ENCODE measurements at places on chromosomes 11 and 22.

DNA sequence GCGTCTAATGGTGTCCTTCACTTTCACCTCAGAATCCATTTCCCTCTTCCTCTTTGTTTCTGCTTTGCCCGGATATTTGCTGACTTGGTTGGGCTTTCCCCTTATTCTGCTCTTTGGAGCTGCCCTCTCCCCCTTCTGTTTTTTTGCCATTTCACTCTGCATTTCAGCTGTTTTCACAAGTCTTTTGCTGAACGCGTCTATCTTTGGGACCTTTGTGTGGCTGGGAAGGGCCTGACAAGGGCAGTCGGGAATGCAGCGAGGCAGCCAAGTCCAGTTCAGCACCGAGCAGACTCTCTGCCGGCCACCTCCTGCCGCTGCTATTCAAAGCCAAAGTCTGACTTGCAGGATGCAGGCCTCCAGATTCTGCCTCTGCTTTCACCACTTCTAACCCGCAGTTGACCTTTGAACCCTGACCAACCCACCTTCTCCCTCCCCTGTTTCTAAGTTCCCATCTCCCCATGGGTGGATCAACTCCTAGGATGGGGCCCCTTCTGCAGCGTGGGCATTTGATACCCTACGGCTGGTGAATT lies 38.2 kb downstream of the FEZ1 start:
- no peak for DNase-seq

DNA sequence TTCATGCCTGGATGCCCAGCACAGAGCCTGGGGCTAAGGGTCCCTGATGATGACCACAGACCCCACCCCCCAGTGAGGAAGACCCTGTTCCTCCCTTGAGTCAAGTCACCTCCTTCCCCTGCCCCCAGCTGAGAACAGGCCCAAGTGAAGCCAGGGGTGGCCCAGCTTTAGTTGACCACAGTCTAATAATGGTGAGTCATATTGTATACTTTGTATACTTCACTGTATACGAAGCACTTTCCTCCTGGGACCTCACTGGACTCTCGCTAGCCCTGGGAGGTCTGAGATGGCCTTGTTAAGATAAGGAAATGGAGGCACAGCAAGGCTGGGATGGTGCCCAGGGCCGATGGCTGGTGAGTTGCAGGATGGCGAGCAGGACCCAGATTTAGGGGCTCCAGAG lies 3.7 kb upstream of the FLRT1 start:
- no peak for DNase-seq

- DNase-seq = no peak
Observed at GRCh38 chr11:119460582-119460981, 37.6 kb upstream of the THY1 start.

- DNase-seq = no peak
Observed at GRCh38 chr11:109208121-109208520, 213.9 kb upstream of the C11orf87 start.

GRCh38 chr11:70205766-70206165 lies 2.7 kb downstream of the FADD start:
- DNase-seq = no peak

- no peak for DNase-seq
Observed at GRCh38 chr11:46914363-46914762, 4.0 kb downstream of the LRP4 start.

GRCh38 chr11:47188259-47188658 lies 2.0 kb upstream of the PACSIN3 start:
- DNase-seq = no peak

DNA sequence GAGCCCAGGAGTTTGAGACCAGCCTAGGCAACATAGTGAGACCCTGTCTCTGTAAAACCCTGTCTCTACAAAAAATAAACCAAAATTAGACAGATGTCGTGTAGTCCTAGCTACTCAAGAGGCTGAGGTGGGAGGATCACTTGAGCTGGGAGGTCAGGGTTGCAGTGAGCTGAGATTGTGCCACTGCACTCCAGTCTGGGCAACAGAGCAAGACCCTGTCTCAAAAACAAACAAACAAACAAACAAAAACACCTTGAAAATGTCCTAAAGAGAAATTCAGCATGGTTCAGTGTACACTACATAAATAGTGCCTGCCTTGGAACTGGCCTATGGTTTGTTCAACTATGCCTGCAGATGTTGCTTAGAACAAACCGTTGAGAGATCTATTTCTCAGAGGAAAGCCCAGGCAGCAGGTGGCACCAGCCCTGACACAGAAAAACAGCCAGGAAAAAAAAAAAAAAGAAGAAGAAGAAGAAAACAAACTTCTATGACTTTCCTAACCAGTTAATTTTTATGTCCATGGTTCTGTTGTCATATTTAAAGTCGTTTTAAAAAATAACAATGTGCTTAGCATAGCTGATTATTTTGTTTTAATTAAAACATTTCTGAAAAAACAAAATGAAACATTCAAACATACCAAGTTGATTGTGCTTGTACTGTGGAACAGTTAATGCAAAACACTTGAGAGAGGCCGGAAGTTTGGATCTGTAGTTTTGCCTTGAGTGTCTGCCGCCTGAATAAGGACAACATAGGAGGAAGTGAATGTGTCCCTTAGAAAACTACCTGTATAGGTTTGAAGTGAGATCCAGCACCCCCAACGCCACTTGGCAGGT lies 5.4 kb downstream of the KREMEN1 start:
- no peak for DNase-seq

DNA sequence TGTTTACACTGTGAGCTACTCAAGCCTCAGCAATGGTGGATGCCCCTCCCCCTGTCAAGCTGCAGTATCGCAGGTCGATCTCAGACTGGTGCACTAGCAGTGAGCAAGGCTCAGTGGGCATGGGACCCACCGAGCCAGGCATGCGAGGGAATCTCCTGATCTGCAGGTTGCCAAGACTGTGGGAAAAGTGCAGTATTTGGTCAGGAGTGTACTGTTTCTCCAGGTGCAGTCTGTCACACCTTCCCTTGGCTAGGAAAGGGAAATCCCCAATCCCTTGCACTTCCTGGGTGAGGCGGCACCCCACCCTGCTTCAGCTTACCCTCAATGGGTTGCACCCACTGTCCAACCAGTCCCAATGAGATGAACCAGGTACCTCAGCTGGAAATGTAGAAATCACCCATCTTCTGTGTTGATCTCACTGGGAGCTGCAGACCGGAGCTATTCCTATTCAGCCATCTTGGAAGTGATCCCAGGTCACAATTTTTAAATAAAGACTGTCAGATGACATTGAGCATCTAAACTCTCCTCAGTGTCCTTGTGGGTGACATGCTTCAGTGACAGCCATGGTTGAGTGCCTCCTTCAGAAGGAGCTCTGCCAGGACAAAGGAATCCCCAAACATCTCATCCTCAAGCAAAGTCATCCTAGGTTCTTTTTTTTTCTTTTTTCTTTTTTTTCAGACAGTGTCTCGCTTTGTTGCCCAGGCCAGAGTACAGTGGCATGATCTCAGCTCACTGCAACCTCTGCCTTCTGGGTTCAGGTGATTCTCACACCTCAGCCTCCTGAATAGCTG lies 10.8 kb downstream of the SLC22A24 start:
- no peak for DNase-seq

GRCh38 chr11:86374069-86374468 lies 618 bp upstream of the CCDC81 start:
- DNase-seq = no peak

DNA sequence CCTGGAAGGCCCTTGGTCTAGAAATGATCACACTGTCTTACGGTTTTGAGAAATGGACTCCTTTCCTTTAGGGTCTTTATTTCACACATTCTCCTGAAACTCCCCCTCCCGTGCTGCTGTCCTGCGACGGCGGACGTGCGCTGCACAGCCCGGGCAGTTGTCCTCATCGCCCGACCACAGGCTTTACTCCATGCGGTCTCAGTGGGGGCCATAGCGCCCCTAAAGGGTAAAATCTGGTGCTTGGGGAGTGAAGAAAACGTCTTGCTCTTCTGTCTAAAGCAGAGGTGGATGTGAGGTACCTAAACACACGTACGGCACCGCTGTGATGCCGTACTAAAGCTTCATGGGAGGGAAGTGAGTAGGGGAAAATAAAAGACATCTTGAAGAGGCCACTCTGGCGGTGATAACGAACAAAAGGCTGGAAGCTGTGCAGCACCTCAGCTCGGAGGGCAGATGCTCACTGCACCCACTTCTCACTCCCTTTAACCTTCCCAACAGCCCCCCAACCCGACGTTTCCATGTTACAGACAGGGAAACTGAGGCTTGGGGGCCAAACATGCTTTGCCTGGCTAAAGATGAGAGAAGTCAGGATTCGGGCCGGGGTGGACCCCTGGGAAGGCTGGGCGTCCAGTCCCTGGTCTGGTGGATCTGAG lies 22.6 kb downstream of the MPPED1 start:
- DNase-seq = no peak

GRCh38 chr22:33328789-33329296 lies 270.7 kb upstream of the SYN3 start:
- no peak for DNase-seq

DNA sequence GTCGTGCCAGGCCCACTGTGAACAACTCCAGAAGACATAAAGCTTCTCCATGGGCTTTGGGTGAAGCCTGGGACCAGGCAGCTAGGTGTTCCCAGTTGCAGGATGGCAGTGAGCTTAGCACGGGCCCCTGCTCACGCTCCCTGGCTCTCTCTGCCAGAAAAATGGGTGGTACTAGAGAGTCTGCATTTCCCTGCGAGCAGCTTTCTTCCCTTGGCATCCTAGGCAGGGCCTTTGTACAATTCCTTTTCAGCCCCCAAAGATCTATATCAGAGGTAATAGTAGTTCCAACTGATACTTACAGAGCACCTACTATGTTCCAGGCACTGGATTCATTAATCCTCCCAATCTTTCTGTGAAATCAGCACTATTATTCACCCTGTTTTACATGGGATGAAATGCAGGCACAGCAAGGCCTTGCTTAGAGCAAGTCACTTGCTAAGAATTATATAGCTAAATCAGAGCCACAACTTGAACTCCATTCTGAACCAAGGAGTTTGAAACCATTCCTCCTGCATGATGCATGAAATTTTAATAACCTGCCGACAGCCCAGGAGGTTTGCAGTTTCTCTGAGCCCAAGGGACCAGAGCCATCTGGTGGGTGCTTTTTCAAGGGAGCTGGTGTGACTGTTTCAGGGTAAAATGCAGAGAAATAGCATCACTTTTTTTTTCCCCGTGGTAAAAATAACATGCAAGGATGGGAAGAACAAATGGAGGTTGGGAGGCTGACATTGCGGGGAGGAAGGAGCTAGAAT lies 22.7 kb downstream of the NAV2 start:
- DNase-seq = no peak

GRCh38 chr11:35118906-35119305 lies 20.1 kb upstream of the CD44 start:
- DNase-seq = peak; percentile 67

- DNase-seq = peak; percentile 56
Observed at GRCh38 chr11:124174001-124174583, 9.1 kb upstream of the OR10D3 start.

GRCh38 chr11:3014057-3014938 lies 22.2 kb upstream of the NAP1L4 start:
- DNase-seq = no peak

GRCh38 chr22:33896575-33897447 lies 23.5 kb downstream of the LARGE1 start:
- no peak for DNase-seq

DNA sequence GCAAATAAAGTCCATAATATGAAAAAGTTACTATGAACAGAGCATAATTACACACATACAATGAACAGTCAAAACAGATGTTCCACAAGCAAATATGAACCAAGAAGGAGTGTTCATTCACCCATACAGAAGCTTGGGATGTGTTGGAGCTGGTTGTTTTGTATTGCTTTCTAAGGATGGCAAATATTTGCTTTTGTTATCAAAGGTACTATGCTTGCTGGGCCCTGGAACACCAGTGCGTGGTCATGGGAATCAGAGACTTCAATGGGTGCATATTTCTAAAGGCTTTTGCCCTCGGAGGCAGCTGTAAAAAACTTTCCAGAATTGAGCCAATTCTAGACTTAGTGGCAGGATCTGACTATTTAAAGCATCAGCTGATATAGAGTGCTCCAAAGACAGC lies 85.1 kb downstream of the BARX2 start:
- DNase-seq = no peak

DNA sequence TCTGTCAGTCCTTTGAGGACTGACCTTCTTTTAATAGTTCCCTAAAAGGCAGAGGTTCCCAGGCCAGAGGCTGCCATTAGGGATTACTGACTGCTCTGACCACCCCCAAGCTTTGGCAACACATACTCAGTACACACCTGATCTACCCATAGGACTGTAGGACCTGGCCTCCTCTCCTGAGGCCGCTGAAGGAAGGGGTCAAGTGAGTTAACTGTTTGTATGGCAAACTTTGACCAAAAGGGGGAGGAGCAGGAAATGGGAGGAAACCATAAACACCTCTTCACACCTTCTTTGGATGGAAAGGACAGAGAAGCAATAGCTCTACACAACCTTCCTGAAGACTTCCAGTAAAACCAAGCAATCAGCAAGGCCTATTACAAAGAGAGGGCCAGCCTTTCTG lies 104.0 kb downstream of the APOL5 start:
- no peak for DNase-seq

GRCh38 chr11:60056349-60056969 lies at the start of gene MS4A3:
MS4A3 (plus strand) TSS chr11:60056665; CDS start chr11:60061161, 4,496 bp downstream.
- no peak for DNase-seq

DNA sequence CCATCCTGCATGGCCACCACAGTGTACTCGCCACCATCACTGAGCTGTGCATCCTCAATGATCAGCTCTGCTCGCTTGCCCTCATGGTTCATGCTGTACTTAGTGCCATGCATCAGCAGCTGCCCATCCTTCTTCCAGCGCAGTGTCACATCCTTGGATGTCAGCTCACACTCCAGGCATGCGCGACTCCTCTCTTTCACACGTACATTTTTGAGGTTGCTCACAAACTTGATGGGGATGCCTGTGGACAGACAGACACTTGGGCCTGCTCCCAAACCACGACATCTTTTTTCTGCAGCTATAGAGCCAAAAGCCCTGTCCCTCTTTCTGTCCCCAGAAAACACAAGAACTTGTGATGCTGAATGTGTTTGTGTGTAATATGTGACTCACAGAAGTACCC lies 10.5 kb downstream of the IGSF22 start:
- no peak for DNase-seq

- no peak for DNase-seq
Observed at GRCh38 chr11:110077831-110078325, 15.3 kb upstream of the ZC3H12C start.

GRCh38 chr11:113276466-113276865 lies 37.9 kb upstream of the TTC12 start:
- no peak for DNase-seq

DNA sequence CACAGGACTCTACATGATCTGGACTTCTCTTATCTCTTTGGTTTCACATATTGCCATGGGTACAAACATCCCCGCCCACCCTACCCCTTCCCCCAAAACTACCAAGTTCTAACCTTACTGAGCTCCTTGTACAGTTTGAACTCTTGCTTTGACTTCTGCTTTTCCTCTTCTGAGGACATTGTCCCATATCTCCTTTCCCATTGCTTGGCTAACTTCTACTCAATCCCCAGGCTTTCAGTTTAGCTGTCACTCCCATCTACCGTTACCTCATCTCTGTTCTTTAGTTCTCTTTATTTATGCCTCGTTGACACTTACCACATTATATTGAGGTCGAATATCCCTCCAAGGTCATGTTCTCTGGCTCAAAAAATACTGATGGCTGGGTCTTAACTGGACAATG lies 393.5 kb upstream of the CADM1 start:
- DNase-seq = no peak
